H9 (cell line): ENCODE measurements at places on chromosomes 16 and 17. TPM values are rescaled to one million over a fixed set of nuclear protein-coding genes. Genes with fewer than 3 reads are reported as not detected.

DNA sequence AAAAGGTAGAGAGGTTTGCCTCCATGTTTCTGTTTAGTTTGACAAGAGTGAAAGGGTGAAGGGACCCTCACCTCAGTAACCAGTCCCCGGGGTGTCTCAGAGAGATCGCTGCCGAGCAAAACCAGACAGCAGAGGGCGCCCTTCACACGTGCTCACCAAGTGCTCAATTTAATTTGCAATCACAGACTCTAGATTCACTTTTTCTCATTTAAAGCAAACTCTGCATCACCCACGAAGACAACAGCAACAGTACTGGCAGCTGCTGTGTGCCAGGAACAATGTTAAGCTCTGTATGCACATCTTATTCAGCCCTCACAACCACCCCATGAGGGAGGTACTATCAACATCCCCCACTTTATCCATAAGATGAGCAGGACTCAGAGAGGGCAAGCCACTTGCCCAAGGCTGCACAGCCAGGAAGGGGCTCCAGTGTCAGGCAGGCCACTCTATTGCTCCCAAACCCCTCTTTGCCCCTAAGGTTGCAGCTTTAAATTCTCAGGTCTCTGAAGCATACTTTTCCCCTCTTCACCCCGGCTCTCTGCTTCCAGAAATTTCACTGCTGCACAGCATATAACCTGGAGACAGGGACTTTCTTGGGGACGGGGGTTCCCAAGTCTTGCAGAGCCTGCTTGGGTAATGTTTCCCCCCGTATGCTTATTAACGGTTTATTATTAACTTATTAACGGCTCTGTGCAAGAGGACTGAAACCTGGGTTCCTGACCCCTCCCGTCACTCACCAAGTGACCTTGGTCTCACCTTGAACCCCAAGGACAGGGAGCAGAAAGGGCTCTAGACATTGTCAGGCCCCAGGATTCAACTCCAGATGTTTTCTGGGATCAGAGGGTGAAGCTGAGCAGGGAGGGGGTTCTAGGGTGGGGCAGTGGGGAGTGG is 70.9 kb downstream of the CNGB1 start:
- DNase-seq, result peak; percentile 73

GRCh38 chr17:6608321-6608720 is 32.2 kb downstream of the KIAA0753 start:
- no peak for DNase-seq

DNA sequence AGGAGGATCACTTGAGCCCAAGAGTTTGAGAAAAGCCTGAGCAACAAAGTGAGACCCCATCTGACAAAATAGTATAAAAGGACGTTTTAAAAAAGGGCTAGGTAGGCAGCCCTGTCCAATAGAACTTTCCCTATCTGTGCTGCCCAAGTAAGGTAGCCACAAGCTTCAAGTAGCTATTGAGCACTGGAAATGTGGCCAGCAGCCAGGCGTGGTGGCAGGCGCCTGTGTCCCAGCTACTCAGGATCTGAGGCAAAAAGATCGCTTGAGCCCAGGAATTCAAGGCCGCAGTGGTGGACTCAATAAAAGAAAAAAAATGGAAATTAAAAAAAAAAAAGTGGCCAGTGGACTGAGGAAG is 1.5 kb upstream of the NQO1 start:
- no peak for DNase-seq

DNA sequence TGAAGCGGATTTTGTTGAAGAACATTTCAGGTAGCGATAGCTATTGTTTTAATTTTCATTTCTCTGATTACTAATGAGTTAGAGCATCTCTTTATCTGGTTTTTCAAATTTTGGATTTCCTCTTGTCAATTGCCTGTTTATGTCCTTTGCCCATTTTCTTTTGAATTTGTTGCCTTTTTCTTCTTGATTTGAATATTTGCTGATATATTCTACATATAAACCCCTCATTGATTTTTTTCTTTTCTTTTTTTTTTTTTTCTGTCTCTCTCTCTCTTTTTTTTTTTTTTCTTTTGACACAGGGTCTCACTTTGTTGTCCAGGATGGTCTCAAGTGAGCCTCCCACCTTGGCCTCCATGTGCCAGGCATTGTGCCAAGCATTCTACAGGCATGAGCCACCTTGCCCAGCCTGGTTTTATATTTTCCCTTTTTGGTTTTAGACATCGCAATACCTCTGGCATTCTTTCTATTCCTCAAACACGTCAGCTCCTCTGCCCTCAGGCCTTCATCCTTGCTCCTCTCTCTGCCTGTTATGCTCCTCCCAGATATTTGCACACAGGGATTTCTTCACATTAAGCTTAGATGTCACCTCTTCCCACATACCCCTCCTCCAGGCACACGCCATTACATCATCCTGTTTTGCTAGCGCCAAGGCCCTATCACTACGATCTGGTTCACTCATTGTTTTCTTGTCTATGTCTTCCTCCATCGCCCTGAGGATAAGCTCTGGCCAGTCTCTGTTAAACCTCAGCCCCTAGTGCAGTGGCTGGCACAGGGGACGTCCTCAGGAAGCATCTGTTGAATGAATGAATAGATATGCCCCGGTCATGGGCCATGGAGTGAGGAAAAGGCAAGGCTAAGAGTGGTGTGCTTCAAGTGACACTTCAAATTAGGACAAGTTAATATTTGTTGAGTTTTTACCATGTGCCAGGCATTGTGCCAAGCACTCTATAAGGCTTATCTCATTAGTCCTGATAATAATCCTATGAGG is 8.6 kb downstream of the SARM1 start:
- no peak for DNase-seq

- DNase-seq, result no peak
Measured at GRCh38 chr16:3766177-3766576, 48.9 kb upstream of the TRAP1 start.

GRCh38 chr16:89052191-89052889 is 41.3 kb upstream of the ACSF3 start:
- DNase-seq, result no peak

DNA sequence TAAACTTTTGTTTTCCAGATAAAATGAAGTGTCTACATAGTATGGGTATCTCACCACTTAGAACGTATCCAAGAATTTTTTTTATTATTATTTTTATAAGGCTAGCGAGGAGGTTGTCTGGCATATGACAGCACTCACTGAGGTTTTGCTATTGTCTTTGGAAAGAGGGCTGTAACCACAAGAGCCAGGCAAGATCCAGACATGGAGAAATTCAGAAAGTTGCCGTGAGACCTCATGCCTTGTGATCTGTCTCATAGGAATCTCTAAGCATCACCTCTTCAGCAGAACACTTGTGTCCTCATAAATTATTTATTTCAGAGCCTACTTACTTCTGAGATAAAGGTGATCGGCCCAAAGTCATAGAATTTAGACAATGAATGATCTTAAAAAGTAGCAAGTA is 410.8 kb downstream of the CDH11 start:
- no peak for DNase-seq

EVPL gene
- 0.48 and 0.53 TPM in 2 replicates for total RNA-seq

PRAC1 gene
- total RNA-seq, result not detected in 2 replicates

SLC39A11 gene
- total RNA-seq, result 14.5 and 15.2 TPM in 2 replicates

TBC1D3G gene
- not detected in 2 replicates for total RNA-seq

ITGAD gene
- total RNA-seq, result not detected in 2 replicates

OR4D1 gene
- 0.11 and 0.15 TPM in 2 replicates for total RNA-seq
